Activated T-helper 2 cell treated with anti-CD3 and anti-CD28 coated beads, Interferon-gamma antibody, Interleukin-2, Interleukin-4, amounts not matched to agents 10 μg/mL and 5 μg/mL and 100 μg/mL, durations not matched to agents 14 hours and 24 hours and 36 hours (primary cell): ENCODE measurements at places on chromosomes 16 and 17.

- peak overlapping the region; percentile 73 for H3K27ac ChIP-seq
- no peaks in the 10 kb centered on the region for H3K27me3 ChIP-seq
- peaks cover 62% of the 10 kb centered on the region for H3K4me1 ChIP-seq
- peaks cover 86% of the 10 kb centered on the region for H3K36me3 ChIP-seq
- no peak overlapping the region for H3K4me3 ChIP-seq
These were observed 9.6 kb downstream of the HIC1 start for GRCh38 chr17:2064520-2064971.

DNA sequence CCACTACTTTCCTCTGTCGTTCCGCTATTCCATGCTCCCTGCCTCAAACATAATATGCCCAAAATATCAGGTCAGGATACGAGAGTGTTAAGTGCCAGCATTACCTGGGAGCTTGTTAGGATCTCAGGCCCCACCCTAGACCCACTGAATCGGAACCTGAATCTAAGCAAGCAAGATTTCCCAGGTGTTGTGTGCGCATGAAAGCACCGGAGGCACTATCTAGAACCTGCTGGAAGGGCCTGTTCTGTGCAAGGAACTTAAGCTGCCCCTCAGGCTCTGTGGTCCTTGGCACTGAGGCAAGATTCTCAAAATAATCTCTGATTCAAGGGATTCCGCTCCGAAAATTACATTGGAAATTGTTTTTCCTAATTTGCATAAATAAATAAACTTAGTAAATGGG, 107.7 kb upstream of the NOL11 start:
- H3K4me3 ChIP-seq = no peak overlapping the region
- H3K4me1 ChIP-seq = peaks cover 2% of the 10 kb centered on the region
- no peaks in the 10 kb centered on the region for H3K36me3 ChIP-seq
- DNase-seq = no peak
- no peak overlapping the region for H3K27ac ChIP-seq
- H3K27me3 ChIP-seq = no peaks in the 10 kb centered on the region

- H3K4me1 ChIP-seq = peaks cover 20% of the 10 kb centered on the region
- H3K27ac ChIP-seq = no peak overlapping the region
- H3K36me3 ChIP-seq = no peaks in the 10 kb centered on the region
- no peak for DNase-seq
These were observed 4.0 kb downstream of the NOG start for GRCh38 chr17:56597495-56597990.

DNA sequence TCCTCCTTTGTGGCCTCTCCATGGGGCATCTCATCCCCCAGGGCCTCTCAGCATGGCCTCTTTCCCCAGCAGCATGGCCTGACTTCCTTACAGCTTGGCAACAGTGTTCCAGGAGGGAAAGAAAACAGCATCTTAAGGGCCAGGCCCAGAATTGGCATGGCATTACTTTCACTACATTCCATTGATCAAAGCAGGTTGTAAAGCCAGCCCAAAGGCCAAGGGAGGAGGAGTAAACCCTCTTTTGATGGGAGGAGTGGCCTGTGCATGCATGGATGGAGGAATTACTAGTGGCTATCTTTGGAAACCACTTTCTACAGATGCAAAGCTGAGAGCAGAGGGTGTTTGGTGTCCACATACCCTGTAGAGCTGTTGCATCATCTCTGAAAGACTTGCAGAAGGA, 149.4 kb downstream of the AIPL1 start:
- no peak overlapping the region for H3K4me3 ChIP-seq
- no peaks in the 10 kb centered on the region for H3K4me1 ChIP-seq
- no peak overlapping the region for H3K27ac ChIP-seq

- no peak overlapping the region for H3K4me3 ChIP-seq
- H3K27ac ChIP-seq = no peak overlapping the region
- no peaks in the 10 kb centered on the region for H3K36me3 ChIP-seq
- no peaks in the 10 kb centered on the region for H3K27me3 ChIP-seq
These were observed 68.9 kb downstream of the KCNJ2 start for GRCh38 chr17:70238228-70238627.

DNA sequence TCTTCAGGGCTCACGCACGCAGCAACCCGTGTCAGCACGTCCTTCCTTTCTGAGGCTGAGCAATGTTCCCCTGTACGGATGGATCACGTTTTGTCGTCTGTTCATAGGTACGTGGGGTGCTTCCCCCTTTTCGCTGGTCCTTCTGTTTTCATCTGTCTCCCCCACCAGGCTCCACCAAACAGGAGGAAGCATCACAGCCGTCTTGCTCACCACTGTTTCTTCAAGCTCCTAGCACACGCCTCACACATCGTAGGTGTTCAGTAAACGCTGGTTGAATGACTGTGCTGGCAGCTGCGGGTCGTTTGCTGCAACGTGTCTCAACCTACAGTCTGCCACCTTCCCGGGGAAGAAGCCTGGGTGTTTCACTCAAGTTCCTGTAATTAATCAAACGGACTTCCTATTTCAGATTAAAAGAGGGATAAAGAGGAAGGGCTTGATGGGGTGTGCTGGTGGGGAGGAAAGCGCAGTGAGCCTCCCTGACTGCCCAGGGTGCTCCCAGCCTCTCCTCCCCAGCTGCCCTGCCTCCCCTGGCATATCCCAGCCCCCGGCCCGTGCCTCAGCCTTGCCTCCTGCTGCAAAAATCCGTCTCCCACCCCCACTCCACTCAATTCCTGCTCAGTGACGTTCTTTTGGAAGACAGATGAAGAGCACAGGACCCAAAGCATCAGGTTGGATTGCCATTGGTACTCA, 76.7 kb upstream of the DOC2B start:
- no peak for DNase-seq
- no peaks in the 10 kb centered on the region for H3K4me1 ChIP-seq

DNA sequence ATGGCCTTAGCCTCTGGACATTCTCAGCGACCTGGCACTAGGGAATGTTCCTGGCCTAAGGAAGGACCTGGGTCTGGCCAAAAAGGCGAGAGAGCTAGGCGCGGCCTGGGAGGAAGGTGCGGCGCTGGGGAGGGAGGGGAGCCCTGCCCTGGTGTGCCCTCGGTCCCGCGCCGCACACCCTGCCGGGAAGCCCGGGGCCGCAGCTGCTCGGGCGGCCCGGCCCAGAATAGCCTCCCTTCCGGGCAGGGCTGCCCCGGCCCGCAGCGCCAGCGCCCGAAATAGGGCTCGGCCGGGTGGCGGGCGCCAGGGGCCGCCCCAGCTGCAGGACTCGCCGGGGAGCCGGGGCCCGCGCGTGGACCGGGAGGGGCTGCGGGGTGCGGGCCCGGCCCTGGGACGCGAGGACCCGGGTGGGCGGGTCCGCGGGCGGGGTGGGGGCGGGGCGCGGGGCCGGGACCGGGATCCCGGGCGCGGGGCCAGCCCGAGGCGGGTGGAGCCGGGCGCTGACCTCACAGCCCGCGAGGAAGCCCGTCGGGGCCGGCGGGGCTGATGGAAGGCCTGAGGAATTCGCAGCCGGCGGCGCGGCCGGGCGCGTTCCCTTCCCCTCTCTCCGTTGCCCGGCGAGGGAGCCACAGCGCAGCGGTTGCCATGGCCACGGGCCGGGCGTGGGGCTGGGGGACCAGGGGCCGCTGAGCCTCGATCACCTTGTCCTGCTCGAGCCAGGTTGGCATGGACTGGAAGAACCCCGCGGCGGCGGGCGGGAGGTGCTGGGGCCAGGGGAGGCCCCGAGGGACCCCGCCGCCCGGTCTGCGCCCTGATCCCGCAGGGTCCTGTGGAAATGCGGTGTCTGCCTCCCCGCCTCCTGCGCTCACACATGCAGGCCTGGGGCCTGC, 18.1 kb downstream of the SOCS3 start:
- no peak overlapping the region for H3K4me3 ChIP-seq
- peaks cover 35% of the 10 kb centered on the region for H3K4me1 ChIP-seq
- H3K27ac ChIP-seq = no peak overlapping the region
- no peak for DNase-seq
- H3K27me3 ChIP-seq = peaks cover 9% of the 10 kb centered on the region

- H3K27me3 ChIP-seq = peaks cover 22% of the 10 kb centered on the region
- H3K36me3 ChIP-seq = no peaks in the 10 kb centered on the region
These were observed 1.7 kb downstream of the ZNF469 start for GRCh38 chr16:88384222-88385111.

- peak overlapping the region; percentile 95 for H3K27ac ChIP-seq
- peaks cover 14% of the 10 kb centered on the region for H3K36me3 ChIP-seq
- no peaks in the 10 kb centered on the region for H3K27me3 ChIP-seq
- peaks cover 61% of the 10 kb centered on the region for H3K4me1 ChIP-seq
- peak overlapping the region; percentile 60 for H3K4me3 ChIP-seq
- DNase-seq = peak; percentile 85
These were observed 12.5 kb upstream of the SREBF1 start for GRCh38 chr17:17849147-17849820.

GRCh38 chr17:7742729-7743128, 25.2 kb downstream of the DNAH2 start:
- DNase-seq = no peak
- no peaks in the 10 kb centered on the region for H3K36me3 ChIP-seq
- peaks cover 21% of the 10 kb centered on the region for H3K27me3 ChIP-seq
- H3K27ac ChIP-seq = no peak overlapping the region

- no peaks in the 10 kb centered on the region for H3K27me3 ChIP-seq
- peak; percentile 17 for DNase-seq
- H3K4me3 ChIP-seq = peak overlapping the region; percentile 96
- peaks cover 37% of the 10 kb centered on the region for H3K4me1 ChIP-seq
These were observed 1.7 kb downstream of the PPM1D start for GRCh38 chr17:60601447-60602384.

GRCh38 chr17:64252831-64253230, 10.2 kb downstream of the TEX2 start:
- H3K4me3 ChIP-seq = no peak overlapping the region
- H3K27me3 ChIP-seq = no peaks in the 10 kb centered on the region
- DNase-seq = no peak
- H3K27ac ChIP-seq = no peak overlapping the region

- H3K4me1 ChIP-seq = peaks cover 13% of the 10 kb centered on the region
- H3K36me3 ChIP-seq = peaks cover 14% of the 10 kb centered on the region
- peaks cover 20% of the 10 kb centered on the region for H3K27me3 ChIP-seq
- H3K4me3 ChIP-seq = no peak overlapping the region
These were observed 58.5 kb upstream of the BCAR1 start for GRCh38 chr16:75309899-75310430.

DNA sequence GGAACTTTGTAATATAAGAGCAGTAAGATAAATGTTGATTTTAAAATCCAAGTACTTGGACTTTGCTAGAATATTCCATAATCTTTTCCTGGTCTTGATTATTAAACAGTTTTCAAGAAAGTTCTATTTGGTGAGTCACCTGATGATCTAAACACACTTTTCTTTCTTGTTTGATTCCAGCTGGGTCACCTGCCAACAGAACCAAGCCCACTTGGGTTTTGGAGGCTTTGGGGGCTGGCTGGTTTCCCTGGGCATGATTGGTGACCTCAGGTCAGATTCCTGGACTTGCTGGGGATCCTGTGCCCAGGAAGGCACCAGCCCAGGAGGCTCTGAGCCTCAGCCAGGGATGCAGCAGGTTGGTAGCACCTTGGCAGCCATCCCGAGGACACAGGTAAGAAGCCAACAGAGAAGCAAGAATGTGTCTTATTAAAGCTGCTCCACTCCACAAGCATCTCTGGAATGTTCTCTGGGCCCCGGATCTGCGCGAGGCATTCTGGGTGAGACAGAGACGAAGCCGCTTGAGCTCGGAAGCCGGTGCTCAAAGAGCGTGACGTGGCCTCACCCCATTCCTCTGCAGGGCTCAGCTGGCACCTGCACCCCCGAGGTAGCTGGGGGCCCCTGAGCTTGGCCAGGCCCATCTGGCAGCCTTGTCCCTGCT, 3.1 kb upstream of the TEX19 start:
- no peak overlapping the region for H3K27ac ChIP-seq
- H3K36me3 ChIP-seq = no peaks in the 10 kb centered on the region
- no peak overlapping the region for H3K4me3 ChIP-seq
- H3K27me3 ChIP-seq = peaks cover 11% of the 10 kb centered on the region
- no peak for DNase-seq
- H3K4me1 ChIP-seq = peaks cover 11% of the 10 kb centered on the region

DNA sequence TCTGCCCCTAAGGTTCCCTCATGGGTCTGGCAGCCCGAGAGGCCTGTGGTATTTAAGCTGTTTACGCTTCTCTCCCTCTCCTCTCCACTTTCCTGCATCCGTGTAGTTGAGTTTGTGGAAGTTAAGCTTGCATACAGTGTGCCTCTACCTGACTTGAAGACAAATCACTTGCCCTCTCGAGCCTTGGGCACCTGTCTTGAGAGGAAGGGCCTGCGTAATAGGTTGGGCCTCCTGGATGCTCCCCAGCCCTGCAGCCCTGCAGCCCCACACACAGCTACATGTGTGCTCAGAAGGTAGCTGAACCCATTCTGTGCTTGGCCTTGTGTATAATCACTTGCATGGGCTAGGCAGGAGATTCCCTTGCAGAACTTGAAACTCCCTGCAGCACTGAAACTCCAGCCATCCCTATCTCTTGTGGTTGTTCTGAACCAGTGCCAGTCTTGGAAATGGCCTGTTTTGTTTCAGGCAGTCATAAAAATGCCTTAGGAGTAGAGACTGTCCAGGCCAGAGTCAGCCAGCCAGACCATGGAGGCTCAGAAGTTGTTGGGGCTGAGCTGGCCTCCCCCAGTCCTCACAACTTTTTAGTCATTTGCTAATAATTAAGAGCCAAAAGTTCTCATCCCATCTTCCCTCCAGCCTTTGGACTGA, 134.6 kb downstream of the CLEC16A start:
- no peak for DNase-seq
- peak overlapping the region; percentile 56 for H3K4me3 ChIP-seq
- peaks cover 96% of the 10 kb centered on the region for H3K4me1 ChIP-seq

- no peaks in the 10 kb centered on the region for H3K27me3 ChIP-seq
- peaks cover 92% of the 10 kb centered on the region for H3K36me3 ChIP-seq
- no peak overlapping the region for H3K4me3 ChIP-seq
These were observed 9.8 kb downstream of the SLC7A6OS start for GRCh38 chr16:68300734-68301459.

DNA sequence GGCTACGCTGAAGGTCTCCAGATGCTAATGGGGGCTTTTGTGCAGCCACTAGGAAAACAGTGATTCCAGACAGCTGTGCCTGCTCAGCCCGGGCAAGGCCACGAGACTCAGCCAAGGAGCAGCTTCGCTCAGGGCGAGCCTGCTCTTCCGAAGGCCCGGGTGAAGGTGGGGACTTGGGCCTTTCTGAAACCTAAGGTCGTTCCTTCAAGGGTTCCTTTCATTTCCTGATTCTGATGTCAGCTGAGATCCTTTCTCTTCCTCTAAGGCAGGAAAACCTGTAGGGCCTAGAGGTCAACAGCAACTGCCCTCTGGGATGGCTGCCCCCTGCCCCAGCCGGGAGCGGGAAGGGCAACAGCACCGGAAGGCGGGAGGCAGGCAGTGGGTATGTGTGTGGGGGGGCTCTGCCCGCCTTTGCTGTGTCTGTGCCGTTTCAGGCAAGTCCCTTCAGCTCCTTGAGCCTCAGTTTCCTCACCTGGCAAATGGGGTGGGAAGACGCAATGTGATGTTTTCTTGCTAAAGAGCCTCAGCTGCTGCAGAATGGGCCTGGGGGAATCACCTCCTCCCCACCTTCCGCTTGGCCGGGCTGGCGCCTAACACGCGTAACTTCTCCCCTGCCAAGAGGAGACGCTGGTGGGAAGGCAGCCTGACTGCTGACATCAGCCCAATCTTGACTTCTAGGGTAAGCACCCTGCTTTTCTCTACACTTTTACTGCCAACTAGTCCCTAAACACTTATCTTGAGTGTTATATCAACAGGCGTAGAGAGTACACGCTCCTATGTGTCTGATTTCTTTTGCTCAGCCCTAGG, 32.8 kb downstream of the IRF8 start:
- peaks cover 2% of the 10 kb centered on the region for H3K36me3 ChIP-seq
- H3K27ac ChIP-seq = no peak overlapping the region
- DNase-seq = no peak
- no peak overlapping the region for H3K4me3 ChIP-seq
- peaks cover 41% of the 10 kb centered on the region for H3K4me1 ChIP-seq

GRCh38 chr16:67015313-67015731, 13.6 kb upstream of the CBFB start:
- H3K27me3 ChIP-seq = no peaks in the 10 kb centered on the region
- peak overlapping the region; percentile 95 for H3K27ac ChIP-seq
- peaks cover 40% of the 10 kb centered on the region for H3K4me1 ChIP-seq
- no peak for DNase-seq
- peak overlapping the region; percentile 90 for H3K4me3 ChIP-seq
